ENCODE measurements at places on chromosomes 12 and 14.

DNA sequence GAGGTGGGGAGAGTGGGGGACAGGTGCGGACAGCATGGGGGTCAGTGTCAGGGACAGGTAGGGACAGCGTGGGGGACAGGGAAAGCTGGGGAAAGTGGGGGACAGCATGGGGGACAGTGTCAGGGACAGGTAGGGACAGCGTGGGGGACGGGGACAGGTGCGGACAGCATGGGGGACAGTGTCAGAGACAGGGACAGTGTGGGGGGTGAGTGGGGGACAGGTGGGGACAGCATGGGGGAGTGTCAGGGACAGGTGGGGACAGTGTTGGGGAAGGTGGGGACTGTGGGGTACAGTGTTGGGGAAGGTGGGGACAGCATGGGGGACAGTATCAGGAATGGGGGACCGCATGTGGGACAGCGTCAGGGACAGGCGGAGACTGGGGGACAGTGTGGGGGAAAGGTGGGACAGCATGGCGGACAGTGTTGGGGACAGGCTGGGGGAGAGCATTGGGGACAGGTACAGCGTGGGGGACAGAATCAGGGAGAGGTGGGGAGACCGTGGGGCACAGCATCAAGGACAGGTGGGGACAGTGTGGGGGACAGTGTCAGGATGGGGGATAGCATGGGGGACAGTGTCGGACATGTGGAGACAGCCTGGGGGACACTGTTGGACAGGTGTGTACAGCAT lies 96.1 kb downstream of the TMEM121 start:
- no peak for DNase-seq

DNA sequence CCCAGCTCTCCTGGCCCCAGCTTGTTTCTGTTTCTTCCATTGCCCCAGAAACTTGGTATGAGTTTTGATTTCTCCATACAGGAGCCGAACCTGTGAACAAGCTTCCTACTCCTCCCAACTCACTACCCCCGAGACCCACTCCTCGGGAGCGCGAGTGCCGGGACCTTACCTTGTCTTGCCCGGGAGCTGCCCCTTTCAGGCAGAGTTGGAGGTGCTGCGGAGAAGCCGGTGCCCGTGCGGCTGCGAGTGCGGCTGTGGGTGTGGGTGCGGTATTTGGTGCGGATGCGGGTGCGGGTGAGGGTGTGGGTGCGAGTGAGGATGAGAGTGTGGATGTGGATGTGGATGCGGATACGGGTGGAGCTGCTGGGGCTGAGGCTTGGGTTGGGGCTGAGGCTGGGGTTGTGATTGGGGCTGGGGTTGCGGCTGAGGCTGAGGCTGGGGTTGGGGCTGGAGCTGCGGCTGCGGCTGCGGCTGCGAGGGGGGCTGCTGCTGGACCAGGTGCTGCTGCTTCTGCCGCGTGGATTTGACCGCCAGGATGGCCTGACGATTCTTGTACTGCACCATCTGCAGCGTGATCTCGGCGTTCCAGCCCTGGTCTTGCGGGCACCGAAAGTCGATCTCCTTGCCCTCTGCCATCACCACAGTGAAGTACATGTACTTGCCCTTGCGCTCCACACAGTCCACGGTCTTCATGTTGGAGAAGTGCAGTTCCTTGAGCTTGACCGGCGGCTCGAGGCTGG lies 1.1 kb downstream of the PHLDA1 start:
- DNase-seq, result peak; percentile 66

DNA sequence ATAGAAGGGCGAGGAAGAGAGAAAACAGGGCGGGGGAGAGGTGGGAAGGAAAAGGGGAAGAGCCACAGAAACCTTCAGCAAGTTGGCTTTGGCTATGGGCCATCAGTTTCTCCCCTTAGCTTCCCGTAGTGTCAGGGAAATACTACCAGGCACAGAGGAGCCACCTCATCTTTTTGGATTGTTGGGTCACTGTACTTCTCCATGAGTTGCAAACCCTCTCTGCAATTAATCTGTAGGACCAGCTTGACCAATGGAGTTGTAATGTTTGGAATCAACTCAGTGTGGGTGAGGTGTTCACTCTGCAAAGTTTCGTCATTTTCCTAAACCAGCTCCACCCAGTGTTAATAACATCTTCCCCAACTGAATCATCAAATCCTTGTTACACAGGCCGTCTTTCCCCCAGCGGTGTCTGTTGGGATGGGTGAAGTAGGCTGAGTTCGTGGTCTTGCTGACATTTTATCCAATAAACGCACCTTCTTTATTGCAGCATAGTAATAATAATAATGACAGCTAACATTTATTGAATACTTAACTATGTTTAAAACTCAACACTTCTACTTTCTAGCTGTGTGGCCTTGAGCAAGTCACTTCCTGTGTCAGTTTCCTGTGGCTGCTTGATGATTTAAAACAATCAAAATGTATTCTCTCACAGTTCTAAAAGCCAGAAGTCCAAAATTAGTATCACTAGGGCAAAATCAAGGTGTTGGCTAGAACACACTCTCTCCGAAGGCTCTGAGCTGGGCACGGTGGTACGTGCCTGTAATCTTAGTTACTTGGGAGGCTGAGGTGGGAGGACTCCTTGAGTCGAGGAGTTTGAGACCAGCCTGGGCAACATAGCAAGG lies 8.1 kb upstream of the GLTP start:
- DNase-seq, result peak; percentile 58

GRCh38 chr12:31324845-31325523 lies 966 bp downstream of the SINHCAF start:
- DNase-seq, result peak; percentile 51

- DNase-seq, result no peak
These were observed 37.2 kb downstream of the LRP6 start for GRCh38 chr12:12229556-12230092.

DNA sequence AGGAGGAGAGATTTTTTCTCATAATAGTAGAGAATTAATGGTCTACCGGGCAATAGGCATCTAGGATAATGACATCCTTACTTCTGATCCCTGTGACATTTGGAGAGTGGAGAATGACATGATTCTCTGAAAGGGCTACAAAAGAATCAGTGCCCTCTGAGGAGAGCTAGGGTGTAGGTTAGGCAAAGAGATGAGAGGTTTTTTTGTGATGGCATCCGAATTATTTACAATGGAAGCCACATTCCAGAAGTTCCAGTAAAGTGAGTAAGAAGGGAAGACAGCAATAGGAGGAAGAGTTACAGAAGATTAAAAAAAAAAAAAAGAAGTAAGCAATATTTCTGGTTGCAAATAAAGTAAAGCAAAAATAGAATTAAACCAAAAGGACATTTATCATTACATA lies 478.0 kb downstream of the RMST start:
- no peak for DNase-seq

- no peak for DNase-seq
These were observed 160.3 kb downstream of the PIWIL1 start for GRCh38 chr12:130497991-130498390.

GRCh38 chr12:55725556-55725955 lies 3.3 kb downstream of the CD63 start:
- DNase-seq, result no peak

GRCh38 chr12:114895081-114895480 lies 211.1 kb upstream of the TBX3 start:
- no peak for DNase-seq

- DNase-seq, result no peak
These were observed 30.2 kb downstream of the LIMA1 start for GRCh38 chr12:50252977-50253602.

DNA sequence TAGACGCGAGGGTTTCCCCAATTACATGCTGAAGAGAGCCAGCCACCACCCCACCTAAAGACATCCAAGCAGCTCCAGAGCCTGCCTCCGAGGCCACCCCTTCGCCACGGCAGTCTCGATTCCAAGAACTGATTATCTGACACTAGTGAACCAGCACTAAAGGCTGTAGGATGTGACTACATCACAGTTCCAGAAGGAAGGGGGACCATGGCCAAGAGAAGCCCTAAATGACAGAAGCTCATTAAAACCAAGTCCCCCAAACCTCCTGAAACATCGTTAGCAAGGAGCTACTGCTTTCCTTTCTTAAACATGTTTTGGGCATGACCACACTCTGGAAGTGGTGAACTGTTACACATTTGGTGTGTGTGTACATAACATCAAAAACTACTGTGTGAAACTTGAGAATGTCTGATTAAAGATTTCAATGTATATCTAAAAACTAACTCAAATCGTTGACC lies 88.2 kb downstream of the DUSP16 start:
- peak; percentile 55 for DNase-seq

- DNase-seq, result peak; percentile 74
These were observed 30.3 kb downstream of the CD9 start for GRCh38 chr12:6230321-6231110.

- no peak for DNase-seq
These were observed 48.0 kb downstream of the ETNK1 start for GRCh38 chr12:22672951-22673350.

Measured in CD4-positive, alpha-beta T cell treated with Interleukin-12 subunit alpha and Interleukin-12 subunit beta, for 1 hour (primary cell).